ENCODE measurements at places on chromosomes 7 and 10.

DNA sequence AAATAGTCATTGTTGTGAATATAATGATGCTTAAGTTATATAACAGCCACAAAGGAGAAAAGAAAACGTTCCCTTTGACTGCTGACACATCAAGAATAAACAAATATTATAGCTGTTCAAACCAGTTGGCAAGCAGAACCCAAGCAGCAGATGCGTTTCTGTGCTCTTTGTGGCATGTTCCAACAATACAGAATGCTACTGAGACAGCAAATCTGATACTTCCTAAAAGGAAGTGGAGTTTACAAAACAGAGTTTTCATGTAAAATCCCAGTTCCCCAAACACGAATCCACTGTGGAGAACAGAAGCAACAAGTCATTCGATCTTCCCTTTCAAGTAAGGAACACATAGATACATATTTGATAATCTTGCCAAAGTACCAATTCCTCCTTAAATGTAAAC is 170.9 kb upstream of the ASAH2 start:
- no peak for DNase-seq

- no peak for DNase-seq
Measured at GRCh38 chr7:141271451-141271850, 197.6 kb downstream of the TMEM178B start.

DNA sequence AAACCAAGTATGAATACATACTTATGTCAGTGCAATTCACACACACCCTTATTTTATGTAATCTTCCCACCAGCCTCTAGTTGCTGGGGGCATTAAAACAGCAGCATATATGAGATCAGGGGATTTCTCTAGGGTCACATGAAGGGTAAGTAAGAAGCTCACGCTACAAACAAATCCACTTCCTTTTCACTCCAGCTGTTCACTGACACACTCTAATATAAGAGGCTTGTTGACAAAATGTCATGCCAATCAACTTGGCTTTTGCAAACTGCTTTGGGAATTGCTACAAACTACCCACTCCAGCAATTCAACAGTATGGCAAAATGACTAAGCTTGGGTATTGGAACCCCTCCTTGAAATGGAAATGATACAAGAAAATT is 10.3 kb downstream of the FAM3C start:
- DNase-seq = no peak

- no peak for DNase-seq
Measured at GRCh38 chr7:69778138-69778537, 179.9 kb downstream of the AUTS2 start.

DNA sequence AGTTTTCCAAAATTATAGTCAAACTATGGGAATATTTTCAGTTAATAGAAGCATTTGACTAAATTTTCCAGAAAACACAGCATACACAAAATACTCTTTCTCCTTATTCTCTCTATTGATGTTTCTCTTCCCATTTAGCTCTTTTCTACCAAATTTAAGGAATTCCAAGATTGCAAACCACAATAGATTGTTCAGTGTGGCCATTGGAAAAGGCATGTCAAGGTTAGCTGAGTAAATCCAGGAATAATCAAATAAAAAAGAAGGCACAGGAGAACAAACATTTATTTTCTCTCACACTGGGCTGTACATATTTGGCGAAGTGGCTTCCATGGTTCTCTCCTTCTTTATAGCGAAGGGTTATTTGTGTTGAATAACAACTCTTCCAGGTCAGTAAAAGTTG is 117.3 kb downstream of the THSD7A start:
- no peak for DNase-seq

- DNase-seq = peak; percentile 43
Measured at GRCh38 chr7:149773446-149774236, at the start of gene ZNF467. Gene ZNF467, minus strand, starts transcription at chr7:149773588. Its CDS starts 2,556 bp downstream, at chr7:149771032.

Measured in GM23338 (cell line).